ENCODE measurements at places on chromosomes 3 and 15.

GRCh38 chr3:4990069-4990468 is 10.8 kb downstream of the BHLHE40 start:
- DNase-seq, result no peak

DNA sequence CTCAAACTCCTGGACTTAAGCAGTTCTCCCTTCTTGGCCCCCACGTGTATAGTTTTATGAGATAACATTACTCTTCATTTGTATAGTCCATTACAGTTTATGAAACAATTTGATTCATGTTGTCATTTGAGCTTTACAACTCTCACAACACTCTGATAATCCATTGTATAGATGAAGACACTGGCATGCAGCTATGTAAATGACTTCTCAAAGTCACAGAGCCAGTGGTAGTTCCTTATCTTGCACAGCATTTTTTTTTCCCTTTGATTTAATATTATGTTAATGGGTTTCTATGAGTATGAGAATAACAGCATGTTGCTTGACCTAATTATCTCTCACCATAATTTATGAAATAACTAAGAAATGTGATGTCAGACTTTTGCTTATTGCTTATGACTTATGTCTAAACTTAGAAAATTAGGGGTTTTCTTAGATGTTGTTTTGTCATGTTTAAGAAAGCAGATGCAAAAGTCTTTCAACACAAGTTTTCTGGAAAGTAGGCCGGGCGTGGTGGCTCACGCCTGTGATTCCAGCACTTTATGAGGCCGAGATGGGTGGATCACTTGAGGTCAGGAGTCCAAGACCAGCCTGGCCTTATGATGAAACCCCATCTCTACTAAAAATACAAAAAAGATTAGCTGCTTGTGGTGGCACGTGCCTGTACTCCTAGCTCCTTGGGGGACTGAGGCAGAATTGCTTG is 13.3 kb downstream of the VPS8 start:
- no peak for DNase-seq

DNA sequence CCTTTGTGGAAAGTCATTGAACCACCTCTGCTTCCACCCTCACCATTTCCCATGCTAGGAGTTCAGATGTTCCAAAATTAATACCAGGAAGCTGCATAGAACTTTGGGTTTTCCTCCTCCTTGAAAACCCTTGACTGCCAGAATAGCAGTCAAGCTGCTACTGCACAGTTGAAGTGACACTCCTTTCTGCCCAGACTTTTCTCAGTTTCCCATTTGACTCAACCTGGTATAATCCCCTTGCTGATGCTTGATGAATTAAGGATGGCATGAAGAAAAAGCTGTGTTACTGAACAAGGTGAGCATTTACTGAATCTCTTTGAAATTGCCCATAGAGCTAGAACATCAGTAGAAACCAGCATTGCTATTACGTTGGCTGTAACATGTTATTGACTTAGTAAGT is 286.0 kb downstream of the EDEM1 start:
- no peak for DNase-seq

DNA sequence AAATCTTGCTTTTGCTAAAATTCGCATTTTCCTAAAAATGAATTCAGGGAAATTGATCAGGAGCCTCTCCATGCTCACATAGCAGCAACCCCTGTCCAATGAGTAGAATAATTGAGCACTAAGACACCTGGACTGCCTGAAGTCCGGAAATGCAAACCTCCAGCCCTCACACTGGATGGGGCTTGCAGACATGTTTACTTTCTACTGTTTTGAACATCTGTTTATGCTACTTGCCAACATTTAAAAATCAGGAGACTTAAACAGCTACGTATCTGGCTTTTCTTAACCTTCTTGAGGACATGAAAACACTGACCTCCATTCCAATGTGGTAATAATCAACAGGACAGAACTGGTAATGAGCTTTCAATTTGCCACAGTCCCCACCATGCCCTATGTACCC is 184.4 kb downstream of the SHOX2 start:
- no peak for DNase-seq

DNA sequence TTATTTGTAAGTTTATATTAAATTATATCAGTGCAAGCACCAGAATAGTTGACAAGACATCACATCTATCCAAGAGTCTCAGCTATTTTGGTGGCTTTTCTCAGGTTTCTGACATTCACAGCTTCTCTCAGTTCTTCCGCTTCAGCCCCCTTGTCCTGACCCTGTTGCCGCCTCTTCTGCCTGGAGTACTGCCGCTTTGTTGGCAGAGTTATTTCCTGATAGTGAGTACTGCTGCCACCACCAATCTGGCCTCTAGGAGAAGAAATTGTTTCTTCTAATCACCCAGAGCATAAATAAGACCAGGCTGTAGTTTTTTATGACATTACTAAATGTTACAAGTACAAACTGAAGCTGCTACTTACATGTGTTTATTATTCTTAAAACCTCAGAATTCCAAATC is 470.1 kb downstream of the NSUN3 start:
- no peak for DNase-seq

- DNase-seq, result no peak
Measured at GRCh38 chr3:110575702-110576101, 495.9 kb upstream of the NECTIN3 start.

DNA sequence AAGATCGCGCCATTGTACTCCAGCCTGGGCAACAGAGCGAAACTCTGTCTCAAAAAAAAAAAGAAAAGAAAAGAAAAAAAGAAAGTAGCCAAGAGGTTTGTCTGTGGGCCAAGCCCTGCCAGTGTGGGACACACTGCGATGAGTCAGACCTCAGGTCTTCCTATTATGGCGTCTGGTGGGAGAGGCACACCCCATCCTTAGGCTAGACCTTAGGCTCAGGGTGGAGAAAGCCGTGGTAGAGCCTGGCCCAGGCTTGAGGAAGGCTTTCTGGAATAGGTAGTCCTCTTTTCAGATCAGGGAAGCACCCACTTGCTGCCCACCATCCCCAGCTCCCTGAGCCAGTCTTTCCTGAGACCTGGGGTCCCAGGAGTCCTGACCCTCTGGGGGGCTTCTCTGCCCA is 6.0 kb downstream of the HEMK1 start:
- DNase-seq, result no peak

GRCh38 chr3:141686466-141687291 is 51.4 kb upstream of the RNF7 start:
- DNase-seq, result peak; percentile 5

DNA sequence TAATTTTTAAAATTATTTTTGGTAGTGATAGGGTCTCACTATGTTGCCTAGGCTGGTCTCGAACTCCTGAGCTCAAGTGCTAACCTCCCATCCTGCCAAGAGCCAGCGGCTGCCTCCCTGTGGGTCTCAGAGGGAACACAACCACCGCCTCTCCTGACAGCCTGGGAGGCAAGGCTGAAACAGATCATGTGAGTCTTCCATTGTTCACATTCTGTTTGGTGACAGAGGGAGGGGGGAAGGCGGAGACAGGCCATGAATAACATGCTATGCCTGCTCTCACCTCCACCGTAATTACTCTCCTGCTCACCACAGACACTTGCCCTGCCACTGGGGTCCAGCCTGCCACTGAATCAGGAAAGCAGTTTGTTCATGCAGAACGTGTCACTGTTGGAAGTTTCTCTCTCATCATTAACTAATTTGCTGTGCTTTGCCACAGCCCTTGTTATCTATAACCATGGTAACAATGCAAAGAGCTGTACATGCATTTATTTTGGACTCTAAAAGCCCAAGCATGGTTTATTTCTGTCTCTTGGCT is 78.4 kb upstream of the RASGRF1 start:
- no peak for DNase-seq

GRCh38 chr15:95025924-95026728 is 794.8 kb downstream of the MCTP2 start:
- DNase-seq, result no peak

DNA sequence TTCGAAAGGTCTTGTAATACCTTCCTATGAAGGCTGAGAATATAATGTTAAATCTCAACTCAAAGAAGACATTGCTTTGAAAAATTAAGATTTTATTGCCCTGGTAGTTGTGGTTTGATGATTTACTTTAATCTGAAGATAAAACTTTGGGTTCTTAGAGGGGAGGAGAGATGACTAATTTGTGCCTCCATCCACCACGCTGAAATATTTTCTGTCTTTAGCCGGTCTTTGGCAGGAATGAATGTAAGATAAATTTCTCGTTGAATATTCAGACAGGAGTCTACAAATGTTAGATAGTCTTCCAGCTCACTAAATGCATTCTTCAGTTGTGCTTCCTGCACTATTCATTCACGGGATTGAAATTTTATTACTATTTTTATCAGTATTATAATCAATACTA is 844.3 kb upstream of the NR2F2 start:
- no peak for DNase-seq

DNA sequence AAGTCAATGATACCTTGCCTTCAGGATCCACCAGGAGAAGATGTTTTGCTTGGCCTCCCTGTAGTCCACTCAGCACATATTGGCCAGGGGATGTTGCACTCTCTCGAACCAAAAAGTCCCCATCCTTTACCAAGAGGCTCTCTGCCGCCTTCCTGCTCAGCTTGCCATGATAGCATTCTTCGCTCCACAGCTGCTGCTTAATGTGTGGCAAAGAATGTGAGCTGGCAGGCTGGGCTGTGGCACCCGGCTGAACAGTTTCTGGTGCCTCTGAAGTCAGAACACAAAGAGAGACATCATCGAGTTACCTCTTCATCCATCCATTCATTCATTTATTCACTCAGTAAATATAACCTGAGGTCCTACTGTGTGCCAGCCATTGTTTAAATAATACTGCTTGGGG is 23.9 kb upstream of the CEP152 start:
- no peak for DNase-seq

DNA sequence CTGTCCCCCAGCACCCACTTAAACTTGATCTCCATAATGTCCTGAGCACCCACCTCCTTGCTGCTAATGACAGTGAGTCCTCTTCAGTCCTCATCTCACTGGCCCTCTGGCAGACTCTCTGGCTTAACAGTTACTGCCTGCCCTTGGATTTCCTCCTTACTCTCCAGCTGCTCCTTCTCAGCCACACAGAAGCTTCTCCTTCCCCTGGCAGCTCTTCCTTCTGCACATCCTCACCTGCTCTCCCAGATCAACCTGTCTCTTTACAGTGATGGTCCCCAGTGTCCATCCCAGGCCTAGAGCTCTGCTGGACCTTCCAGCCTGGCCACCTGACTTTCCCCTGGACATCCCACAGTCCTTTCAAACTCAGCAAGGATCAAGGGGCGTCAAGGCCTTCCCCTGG is 47.4 kb upstream of the SMAD3 start:
- DNase-seq, result no peak

DNA sequence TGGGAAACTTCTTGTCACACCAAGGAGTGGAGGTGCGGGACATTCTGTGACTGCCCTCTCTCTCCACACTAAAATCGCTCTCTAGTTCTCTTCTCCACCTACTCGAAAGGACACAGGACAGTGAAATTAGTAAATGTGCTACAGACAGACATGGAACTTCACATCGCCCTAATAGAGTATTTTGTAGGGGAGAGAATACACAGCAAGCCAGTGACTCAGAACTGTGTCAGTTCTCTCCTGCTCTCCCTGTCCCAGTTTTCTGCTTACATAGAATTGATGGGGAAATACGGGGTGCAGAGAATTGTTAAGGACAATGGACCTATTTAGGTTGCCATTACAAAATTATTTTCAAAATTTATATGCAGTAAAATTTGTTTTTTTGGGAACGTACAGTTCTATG is 159.6 kb upstream of the GADL1 start:
- no peak for DNase-seq

DNA sequence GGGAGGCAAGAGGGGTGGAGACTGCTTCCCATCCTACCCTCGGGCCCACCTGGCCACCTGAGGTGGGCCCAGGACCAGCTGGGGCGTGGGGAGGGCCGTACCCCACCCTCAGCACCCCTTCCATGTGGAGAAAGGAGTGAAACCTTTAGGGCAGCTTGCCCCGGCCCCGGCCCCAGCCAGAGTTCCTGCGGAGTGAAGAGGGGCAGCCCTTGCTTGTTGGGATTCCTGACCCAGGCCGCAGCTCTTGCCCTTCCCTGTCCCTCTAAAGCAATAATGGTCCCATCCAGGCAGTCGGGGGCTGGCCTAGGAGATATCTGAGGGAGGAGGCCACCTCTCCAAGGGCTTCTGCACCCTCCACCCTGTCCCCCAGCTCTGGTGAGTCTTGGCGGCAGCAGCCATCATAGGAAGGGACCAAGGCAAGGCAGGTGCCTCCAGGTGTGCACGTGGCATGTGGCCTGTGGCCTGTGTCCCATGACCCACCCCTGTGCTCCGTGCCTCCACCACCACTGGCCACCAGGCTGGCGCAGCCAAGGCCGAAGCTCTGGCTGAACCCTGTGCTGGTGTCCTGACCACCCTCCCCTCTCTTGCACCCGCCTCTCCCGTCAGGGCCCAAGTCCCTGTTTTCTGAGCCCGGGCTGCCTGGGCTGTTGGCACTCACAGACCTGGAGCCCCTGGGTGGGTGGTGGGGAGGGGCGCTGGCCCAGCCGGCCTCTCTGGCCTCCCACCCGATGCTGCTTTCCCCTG is 2.2 kb upstream of the FES start:
- DNase-seq, result no peak

DNA sequence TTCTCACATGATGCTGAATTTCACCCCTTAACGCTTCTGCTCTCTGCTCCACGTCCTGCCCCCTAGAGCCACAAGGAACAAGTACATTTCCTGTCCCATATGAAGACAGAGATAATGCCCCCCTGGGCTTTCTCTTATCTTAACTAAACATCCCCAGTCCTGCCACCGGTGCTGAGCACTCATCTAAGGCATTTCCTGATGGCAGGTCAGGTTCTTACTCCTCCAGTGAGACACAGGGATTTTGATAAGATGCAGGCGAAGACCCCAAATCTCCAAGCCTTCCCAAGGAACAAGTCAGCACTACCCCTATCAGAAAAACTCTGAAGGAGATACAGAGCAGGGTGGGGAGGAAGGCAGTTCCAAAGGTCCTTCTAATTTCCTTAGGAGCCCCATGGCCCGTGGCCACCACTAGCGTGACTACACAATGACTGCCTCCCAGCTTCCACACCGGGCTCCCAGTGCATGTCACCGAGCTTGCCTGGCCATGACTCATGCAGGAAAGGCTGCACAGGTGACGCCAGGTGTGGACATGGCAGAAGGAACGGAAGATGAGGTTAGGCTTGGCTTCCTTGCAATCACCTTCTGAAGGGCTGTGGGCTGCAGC is 152.9 kb downstream of the XXYLT1 start:
- no peak for DNase-seq

GRCh38 chr15:64878705-64879104 is 33.0 kb upstream of the ANKDD1A start:
- DNase-seq, result no peak

DNA sequence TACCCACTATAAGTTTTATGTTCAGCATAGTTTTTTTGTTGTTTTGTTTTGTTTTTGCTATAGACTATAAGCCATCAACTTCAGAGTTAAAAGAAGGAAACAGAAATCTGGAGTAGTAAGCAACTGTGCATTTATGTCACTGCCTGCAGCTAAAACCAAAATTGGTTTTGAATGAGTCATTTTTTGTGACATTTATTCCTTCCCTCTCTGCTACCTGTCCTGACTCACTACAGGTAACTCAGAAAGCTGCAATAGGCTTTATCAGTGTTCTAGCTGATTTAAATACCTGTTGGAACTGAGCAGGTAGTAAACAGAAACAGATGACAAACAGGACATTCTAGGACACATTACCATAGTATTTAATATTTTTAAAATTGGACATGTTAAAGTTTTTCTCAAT is 393.3 kb upstream of the WNT5A start:
- no peak for DNase-seq

GRCh38 chr15:100253640-100254039 is 88.1 kb downstream of the ADAMTS17 start:
- no peak for DNase-seq
